RPMI7951 (cell line): ENCODE measurements at places on chromosomes 11 and 22. TPM values are rescaled to one million over a fixed set of nuclear protein-coding genes. Genes with fewer than 3 reads are reported as not detected.

Gene SYT7
- 0.29 and 0.48 TPM in 2 replicates for total RNA-seq

Gene ACR
- total RNA-seq = not detected in 2 replicates

Gene SLC22A6
- not detected in 2 replicates for total RNA-seq

Gene TRIM48
- 0.24 and 0.78 TPM in 2 replicates for total RNA-seq

Gene CARD16
- 22.5 and 28.8 TPM in 2 replicates for total RNA-seq

Gene WT1
- total RNA-seq = 7.8 and 11.5 TPM in 2 replicates

Gene NKAPD1
- total RNA-seq = 20.9 and 22.5 TPM in 2 replicates

Gene KAT5
- 36.8 and 47.9 TPM in 2 replicates for total RNA-seq

Gene CST6
- 0.60 and 1.5 TPM in 2 replicates for total RNA-seq

Gene TH
- 0.24 and 0.88 TPM in 2 replicates for total RNA-seq

Gene BTG4
- 0.78 TPM in 1 of 2 replicates, not detected in the other for total RNA-seq

Gene MRPL23
- total RNA-seq = 123 and 169 TPM in 2 replicates

Gene HEPHL1
- total RNA-seq = 0.10 TPM in 1 of 2 replicates, not detected in the other

Gene THYN1
- total RNA-seq = 107 and 125 TPM in 2 replicates

Gene CHRM4
- 0.49 TPM in 1 of 2 replicates, not detected in the other for total RNA-seq

Gene DTX4
- total RNA-seq = 0.48 and 0.49 TPM in 2 replicates

Gene HTR3B
- total RNA-seq = not detected in 2 replicates

Gene NFAM1
- total RNA-seq = not detected in 2 replicates

Gene RHOD
- total RNA-seq = 3.1 and 3.9 TPM in 2 replicates

Gene PATE4
- not detected in 2 replicates for total RNA-seq

Gene BANF1
- total RNA-seq = 66.9 and 101 TPM in 2 replicates

Gene DEPDC5
- total RNA-seq = 6.1 and 7.8 TPM in 2 replicates

Gene OR5A1
- not detected in 2 replicates for total RNA-seq

Gene CD151
- 302 and 421 TPM in 2 replicates for total RNA-seq
